ENCODE measurements at places on chromosomes 3 and 15.

- no peak for DNase-seq
Observed at GRCh38 chr3:50314816-50315215, 7.7 kb downstream of the HYAL2 start.

- no peak for DNase-seq
Observed at GRCh38 chr3:29301332-29302019, 20.6 kb downstream of the RBMS3 start.

- no peak for DNase-seq
Observed at GRCh38 chr15:95329362-95329761, 1001.1 kb upstream of the NR2F2 start.

DNA sequence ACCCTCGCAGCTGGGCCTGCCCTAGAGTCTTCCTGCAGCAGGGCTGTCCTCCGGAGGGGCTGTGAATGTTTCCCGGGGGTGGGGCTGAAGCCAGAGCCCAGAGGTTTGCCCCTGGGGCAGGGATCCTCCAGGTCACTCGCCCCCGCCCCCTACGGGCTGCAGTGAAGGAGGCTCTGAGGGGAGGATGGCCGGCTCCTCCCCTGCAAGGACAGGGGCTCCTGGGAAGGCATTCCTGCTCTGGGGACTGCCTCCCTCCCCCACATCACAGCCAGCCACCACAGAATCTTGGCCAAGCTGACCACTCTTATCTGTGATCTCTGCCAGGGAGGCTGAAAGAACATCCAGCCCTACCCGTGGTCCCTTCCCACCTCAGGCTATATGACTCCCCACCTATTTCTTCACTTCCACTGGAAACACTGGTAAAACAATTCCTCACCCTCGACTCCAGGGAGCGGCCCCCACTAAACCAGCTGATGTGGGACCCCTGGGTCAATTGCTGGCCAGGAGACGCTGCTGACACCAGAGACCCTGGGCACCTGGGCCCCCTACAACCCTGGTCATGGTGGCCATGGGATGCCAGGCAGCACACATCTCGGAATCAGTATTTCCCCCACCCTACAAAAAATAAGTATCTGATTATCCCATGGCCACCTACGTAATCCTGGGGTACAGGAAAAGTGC is 66.0 kb downstream of the HMCES start:
- no peak for DNase-seq

GRCh38 chr3:127844326-127844942 is 22.1 kb upstream of the MGLL start:
- no peak for DNase-seq

GRCh38 chr15:59329570-59330350 is 42.9 kb downstream of the MYO1E start:
- no peak for DNase-seq

Measured in A172 (cell line).